Suppressor macrophage treated with lipopolysaccharide for 1 hour (primary cell): ENCODE measurements at places on chromosomes 12 and 14.

DNA sequence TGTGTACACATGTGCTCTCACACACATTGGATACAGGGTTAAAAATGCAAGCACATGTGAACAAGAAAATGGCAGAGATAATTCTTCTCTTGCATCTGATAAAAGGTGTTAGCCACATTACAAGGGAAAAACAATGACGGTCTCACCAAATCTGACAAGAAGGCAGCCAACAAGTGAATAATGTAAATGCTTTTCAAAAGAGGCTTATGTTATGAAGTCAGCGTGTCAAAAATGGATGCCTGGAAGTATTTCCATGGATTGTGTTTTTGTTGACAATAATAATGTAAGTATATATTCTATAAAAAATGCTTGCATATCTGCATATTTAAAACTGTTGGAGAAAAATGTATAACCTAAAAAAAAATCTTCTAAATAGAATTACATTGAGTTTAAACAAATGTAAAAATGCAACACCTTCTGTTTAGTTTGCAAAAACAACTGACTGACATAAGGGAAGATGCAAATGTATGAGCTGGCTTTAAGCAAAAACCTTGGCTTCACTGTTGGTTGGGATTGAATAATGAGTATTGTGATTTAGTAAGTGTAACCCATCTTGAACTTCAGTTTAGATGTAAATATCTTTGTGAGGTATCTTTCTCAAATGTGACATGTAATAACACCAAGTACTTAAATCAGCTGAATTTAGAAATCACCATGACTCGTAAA is 424.9 kb downstream of the PDZRN4 start:
- no peak for DNase-seq

DNA sequence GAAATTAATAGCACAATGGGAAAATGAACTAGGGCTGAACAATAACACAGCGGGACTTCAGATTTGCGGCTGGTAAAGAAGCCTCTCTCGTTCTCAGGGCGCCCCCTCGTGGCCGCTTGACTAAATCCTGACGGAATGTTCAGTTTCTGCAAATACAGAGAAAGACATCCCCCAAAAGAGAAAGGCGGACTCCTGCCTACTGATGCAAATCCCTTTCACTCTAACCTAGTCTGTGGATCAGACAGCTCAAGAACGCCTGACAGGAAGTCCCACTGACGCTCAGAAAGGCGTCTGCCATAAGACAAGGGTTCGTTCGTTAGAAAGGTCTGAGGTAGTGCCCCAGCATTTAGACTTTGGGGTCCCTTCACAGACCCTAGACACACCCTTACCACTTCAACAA is 2.5 kb downstream of the NUAK1 start:
- peak; percentile 82 for DNase-seq

GRCh38 chr12:91851741-91852477 is 293.7 kb downstream of the BTG1 start:
- peak; percentile 29 for DNase-seq

- DNase-seq: peak; percentile 91
Observed at GRCh38 chr12:14256555-14257169, 108.8 kb upstream of the ATF7IP start.

GRCh38 chr14:52380294-52380693 is 66.2 kb downstream of the PTGER2 start:
- peak; percentile 90 for DNase-seq

- peak; percentile 47 for DNase-seq
Observed at GRCh38 chr12:124597041-124597440, 29.6 kb upstream of the NCOR2 start.

DNA sequence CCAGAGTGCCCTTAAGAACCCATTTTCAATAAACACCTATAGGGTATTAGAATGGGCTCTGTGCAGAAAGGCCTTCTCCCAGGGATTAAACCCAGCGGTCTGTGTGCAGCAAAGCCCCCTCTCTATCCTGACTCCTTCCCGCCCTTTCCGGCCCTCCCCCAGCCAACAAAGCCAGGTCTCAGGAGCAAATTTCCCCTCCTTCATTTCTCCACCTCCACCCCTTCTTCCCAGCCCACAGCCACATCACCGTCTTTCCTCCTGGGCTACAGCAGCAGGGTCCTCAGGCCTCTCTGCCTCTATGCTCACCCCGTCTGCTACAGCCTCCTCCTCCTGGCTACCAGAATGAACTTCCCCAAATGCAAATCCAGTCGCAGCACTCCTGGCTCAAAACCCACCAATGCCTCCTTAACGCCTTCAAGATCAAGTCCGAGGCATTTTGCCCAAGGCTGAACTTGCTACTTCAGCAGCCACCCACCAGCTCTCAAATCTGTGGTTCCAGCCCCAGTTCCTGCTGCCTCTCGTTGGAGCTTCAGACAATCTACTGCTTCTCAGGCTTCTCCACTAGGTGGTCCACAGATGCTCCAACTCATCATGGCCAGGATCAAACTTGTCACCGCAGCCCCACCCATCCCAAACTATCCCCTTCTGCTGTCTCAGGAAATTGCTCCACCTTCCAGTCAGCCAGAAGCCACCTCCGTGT is 134.8 kb downstream of the BCL11B start:
- no peak for DNase-seq

- no peak for DNase-seq
Observed at GRCh38 chr14:95544588-95544987, 9.7 kb downstream of the GLRX5 start.

DNA sequence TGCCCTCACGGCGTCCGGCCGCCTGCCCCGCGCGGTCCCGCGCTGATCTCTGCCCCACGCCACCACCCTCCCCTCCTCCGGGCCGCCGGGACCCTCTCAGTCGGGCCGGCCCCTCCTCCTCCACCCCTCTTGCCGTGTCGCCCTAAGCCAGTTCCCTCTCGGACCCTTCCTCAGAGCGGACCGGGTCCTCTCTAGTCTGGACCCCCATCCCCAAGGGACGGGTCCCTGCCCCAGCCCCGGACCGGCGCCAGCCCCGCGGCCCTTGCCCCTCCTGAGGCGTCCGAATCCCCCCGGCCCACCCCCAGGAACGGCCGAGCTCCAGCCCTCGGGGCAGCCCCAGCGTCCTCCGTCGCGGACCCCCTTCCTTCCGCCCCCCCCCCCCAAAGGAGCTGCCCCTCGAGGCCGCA is 485 bp downstream of the PPP4R4 start:
- DNase-seq: no peak

GRCh38 chr14:23021434-23021833 is 11.5 kb upstream of the C14orf93 start:
- no peak for DNase-seq

- DNase-seq: no peak
Observed at GRCh38 chr12:46131732-46132469, 136.9 kb downstream of the SLC38A1 start.

DNA sequence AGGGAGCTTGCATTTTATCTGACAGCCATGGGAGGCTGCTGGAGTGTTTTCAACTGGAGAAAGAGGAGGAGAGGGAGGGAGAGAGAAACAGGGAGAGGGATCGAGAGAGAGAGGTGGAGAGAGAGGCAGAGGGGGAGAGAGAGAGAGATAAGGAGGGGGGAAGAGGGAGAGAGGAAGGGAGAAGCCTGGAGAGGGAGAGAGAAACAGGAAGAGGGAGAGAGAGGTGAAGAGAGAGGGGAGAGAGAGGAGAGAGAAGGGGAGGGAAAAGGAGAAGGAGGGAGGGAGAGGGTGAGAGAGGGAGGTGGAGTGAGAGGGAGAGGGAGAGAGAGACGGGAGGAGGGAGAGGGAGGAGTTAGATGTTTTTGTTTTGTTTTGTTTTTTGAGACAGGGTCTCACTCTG is 45.6 kb downstream of the DNAH10 start:
- DNase-seq: no peak

DNA sequence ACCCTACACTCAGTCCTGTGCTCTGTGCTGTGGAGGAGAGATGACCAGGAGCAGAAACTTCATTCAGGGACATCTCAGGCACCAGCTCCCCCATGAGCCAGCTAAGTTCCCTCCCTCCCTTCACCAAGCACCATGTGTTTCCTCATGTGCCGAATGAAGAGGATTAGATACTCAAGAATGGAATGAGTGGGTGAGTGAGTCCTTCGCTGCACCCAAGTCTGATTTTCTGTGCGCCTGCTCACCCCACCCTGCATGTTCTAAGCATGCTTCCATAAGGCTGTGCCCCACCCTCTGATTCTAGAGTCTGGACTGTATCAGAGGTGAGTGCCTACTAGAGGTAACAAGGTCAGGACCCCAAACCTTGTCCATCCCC is 12.1 kb downstream of the SERPINA5 start:
- DNase-seq: no peak

GRCh38 chr14:23641915-23642588 is 5.9 kb downstream of the DHRS2 start:
- peak; percentile 47 for DNase-seq

DNA sequence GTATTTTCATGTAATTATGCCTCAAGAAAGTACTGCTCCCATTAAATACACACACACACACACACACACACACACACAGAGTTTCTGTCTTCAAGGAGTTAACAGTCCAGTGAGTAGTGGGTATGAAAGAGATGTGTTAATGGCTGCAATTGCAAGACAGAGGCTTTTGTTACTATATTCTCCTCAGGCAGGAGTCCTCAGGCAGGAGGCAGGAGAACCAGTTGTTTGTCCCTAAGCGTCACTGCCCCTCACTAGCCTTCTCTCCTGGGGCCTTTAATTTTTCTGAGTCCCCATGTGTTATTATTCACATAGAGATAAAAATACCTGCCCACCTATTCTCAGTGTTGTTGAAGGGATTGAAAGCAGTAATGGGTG is 31.2 kb downstream of the DAD1 start:
- no peak for DNase-seq

DNA sequence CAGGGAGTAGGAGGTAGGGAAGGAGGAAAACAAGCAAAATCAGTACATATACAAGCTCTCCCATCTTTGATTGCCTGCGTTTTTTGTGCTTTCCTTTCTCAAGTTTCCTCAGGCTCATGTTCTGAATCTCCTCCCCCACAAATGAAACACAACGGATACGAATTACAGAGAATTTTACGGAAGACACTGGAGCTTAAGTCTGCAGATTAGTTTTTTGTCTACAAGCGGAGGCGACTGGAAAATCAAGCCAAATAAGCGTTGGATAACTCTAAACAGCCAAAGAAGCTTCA is 612 bp downstream of the WBP11 start:
- no peak for DNase-seq

DNA sequence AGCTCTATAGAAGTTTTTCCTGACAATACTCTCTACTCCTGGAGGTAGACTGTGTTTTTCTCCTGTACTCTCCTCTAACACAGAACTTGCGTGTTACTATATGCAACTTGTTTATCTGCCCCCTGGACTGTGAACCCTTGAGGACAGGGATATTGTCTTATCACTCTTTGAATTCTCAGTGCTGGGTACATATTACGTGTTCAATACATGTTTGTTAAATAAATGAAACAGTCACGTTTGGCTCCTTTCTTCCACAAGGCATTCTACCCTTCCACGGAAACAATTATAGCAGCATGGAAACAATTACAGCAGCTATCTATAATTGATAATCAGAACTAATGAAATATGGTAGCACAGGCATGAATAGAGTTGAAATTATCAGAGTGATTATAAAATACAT is 50.7 kb downstream of the CRADD start:
- no peak for DNase-seq

DNA sequence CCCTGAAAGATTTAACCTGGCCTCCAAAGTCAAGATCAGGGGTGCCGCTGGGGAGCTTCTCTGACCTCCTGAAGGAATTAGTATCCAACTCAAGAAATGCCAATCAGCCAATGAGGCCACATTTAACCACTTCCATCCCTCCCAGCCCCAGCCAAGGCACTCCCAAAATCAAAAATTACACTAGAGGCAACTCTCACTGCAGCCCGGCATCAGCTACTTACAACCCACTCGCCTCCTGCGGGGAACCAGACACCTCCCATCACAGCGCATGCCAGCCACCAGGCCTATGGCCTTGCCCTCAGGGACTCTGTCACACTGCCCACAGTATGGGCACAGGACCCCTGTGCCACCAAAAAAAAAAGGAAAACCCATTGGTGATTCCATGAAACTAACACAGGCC is 62.3 kb upstream of the DDX11 start:
- DNase-seq: no peak

DNA sequence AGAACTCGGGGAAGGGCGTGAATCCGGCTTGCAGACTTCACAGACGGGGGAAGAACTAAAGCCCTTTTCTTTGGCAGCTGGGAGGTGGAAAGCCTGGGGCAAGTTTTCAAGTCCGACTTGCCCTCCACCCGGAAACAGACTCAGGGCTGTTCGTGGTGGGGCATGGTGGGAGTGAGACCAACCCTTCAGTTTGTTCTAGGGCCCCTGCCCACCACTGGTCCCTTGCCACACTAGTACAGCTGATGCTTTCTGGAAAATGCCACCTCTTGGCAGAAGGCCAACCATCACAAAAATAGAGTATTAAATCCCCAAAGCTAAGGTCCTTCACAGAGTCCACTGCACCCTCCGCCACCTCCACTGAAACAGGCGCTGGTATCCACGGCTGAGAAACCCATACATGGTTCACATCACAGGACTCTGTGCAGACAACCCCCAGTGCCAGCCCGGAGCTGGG is 50.4 kb upstream of the DDX11 start:
- DNase-seq: no peak

DNA sequence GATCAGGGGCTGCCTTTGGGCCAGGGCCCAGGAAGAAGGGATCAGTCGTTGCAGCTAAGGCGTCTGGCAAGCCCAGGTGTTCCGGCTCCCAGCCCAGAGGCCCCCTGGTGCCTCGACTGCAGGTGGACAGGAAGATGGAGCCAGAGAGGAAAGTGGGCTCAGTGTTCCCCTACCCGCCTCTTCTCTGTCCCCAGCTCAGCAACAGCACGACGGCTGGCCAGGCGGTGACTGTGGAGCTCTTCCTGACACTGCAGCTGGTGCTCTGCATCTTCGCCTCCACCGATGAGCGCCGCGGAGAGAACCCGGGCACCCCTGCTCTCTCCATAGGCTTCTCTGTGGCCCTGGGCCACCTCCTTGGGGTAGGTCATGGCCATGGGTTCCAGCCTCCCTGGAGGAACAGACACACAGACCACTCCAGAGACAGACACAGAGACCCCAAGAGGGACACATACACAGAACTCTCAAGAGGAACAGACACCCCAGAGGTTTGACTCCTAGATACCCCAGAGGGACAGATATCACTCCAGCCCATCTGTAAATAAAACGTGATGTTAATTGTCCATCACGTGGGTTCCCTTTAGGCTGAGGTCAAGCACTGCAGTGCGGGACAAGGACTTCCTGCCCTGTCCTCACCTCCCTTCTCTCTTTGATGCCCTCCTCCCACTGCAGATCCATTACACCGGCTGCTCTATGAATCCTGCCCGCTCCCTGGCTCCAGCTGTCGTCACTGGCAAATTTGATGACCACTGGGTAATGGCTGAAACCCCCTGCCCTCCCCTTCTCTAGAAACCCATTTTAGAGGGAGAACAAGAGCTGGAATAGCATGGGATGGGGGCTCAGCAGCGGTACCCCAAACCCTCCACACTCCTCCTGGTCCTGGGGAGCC is 3.7 kb downstream of the AQP2 start:
- DNase-seq: no peak
